Urinary bladder (tissue), 4 donors: ENCODE measurements at places on chromosomes 13 and 19.
A peak's percentile ranks its signal among the peaks of the same experiment; 100 is the strongest.

DNA sequence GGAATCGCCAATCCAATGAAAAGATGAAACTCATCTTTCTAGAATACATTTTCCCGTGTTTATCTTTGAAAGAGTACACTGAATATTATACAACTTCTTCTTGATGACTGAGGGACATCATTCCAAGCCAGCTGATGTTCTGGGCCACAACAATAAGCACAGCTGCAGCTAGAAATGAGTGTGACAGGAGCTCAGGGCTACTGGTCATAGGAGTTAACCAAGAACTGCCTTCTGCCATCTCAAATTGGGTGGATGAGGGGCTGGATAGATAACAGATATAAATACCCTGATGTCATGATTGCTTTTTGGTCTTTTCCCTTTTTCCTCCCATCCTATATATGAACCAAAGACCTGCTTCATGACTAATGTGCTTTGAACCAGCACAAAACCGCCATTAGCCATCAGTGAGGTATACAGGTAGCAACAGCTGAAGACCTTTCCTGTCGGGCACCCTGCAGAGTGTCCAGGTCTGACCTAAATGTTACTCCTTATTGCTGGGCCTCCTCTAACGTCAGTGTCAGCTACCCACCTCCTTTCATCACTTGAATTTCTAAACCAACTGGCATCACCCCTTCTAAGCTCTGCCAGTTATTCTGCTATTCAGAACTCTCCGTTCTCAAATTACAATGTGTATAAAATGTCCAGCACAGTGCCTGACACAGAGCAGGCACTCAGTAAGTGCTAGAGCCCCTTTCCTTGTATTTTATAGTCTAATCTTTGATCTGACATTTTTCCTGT is 178.2 kb downstream of the ENOX1 start:
- DNase-seq = no peak

DNA sequence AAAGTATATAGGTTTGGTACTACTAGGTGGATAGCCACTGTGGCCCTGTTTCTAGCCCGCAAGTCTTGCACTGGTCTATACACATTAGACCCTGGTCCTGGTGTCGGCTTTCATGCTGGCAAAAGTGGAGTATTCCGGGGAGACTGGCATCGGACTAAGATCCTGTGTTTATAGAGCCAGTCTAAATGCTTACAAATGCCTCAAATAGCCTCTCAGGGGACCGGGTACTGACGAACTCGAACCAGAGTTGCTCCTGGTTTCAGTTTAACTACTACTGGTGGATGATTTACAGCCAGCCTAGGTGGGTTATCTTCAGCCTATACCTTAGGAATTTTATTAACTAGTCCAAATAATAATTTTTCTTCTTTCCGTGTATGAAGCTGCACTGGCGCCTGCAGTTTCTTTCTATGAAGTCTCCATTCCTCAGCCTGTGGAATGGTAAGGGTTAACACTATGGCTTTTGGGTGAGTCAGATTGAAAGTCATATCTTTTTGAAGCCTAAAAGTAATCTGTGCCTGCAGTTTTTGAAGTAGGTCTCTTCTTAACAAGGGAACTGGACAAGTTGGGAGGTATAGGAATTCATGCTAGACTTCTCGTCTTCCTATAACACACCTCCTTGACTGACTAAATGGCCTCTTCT is 51.3 kb downstream of the OR10H4 start:
- no peak for DNase-seq

DNA sequence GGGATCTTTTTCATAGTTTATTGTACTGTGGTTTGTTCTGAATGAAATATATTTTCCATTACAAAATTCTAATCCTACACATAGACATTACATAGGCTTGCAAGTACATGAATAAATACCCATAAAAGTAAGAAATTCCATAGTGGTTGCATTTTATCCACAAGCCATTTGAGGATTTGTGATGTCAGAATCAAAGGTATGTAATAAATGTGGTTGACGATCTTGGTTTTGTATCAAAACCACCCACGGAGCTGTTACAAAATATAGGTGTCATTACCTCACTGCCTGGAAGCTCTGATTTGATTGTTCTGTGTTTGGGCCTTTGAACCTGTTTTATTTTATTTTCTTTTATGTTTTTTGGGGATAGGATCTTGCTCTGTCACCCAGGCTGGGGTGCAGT is 125.1 kb downstream of the NALCN start:
- DNase-seq = no peak

GRCh38 chr13:87287721-87288120 is 383.4 kb upstream of the SLITRK5 start:
- no peak for DNase-seq

- DNase-seq = no peak
These were observed 13.1 kb downstream of the DNM2 start for GRCh38 chr19:10730932-10731331.

- no peak for DNase-seq
These were observed 25.2 kb upstream of the KCTD4 start for GRCh38 chr13:45226024-45226423.

DNA sequence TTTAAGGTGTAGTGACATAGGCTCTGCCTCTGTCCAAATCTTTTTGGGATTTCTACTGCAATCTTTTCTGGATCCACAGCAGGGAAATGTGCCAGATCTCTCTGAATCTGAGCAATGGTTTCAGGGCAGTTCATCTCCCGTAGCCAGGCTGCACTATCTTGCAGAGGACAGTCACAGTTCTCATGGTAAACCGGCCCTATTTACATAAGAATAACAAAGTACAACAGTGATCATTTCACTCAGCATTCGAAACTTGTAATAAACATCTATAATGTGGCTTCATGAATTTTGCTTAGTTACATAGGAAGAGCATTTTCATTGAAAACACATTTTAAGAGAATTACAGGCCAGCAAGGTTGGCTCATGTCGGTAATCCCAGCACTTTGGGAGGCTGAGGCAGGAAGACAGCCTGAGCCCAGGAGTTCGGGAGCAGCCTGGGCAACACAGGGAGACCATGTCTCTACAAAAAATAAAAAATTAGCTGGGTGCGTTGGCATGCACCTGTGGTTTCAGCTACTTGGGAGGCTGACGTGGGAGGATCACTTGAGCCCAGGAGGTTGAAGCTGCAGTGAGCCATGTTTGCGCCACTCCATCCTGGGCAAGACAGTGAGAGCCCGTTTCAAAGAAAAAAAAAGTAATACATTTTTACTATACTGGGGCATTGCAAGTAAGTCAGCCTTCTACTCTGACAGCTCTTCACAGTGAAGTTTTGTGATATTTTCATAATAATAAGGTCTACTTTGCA is 5.0 kb downstream of the POGLUT2 start:
- DNase-seq = no peak

GRCh38 chr13:46552889-46553520 is at the start of gene LRCH1:
Gene LRCH1 (plus strand): TSS chr13:46553170. CDS start chr13:46553397, 227 bp downstream.
- peak; percentile 79 for DNase-seq

- DNase-seq = no peak
These were observed 5.5 kb downstream of the BRSK1 start for GRCh38 chr19:55289117-55289796.

DNA sequence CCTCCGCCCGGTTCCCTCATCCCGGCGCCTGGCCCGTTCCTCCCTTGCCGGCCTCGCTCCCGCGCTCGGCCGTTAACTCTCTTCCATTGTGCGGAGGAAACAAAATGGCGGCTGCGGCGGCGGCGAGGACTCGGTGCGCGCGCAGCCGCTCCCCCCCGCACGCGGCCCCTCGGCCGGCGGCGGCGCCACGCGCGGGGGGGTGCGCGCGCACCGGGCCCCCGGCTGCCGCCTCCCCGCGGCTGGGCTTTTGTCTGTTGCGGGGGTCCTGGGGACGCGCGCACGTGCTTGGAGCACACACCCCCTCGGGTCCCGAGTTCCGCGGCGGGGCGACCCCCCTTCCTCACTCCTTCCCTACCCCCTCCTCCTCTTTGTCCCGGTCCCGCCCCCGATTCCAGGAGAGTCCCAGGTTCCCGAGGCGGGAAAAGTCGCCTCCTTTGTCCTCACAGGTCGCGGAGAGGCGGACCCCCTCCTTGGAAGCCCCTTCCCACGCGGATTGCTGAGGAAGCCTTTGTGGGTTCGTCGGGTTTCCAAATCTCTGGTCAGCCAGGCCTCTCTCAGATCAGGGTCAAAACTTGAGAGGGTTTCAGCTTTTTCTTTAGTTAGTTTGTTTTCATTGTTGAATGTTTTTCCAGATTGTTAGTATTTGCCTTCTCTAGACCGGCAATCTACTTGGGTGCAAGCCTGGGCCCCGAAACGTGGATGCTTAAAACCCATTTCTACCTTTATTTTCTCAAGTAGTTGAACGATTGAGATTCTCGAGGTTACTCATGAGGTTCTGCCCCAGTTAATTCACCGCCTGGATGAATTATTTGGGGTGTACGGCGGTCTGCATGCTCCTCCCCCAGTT is 687 bp downstream of the ILF3 start:
- no peak for DNase-seq

- DNase-seq = no peak
These were observed 41.5 kb upstream of the C13orf46 start for GRCh38 chr13:114015111-114015968.

DNA sequence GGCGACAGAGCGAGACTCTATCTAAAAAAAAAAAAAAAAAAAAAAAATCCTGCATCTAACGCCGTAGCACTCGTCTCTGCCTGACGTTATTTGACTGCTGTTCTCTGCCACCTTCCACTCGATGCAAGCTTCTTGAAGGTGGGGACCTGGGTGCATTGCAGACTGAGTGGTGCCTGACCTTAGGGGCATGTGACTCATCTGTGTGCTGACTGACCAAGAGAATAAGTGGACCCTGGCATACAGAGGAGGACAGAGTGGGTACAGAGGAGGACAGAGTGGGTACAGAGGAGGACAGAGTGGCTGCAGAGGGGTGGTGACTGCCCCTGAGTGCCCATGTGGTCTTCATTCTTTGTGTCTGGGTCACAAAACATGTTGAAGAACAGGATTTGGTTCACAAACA is 7.6 kb downstream of the WTIP start:
- DNase-seq = no peak

DNA sequence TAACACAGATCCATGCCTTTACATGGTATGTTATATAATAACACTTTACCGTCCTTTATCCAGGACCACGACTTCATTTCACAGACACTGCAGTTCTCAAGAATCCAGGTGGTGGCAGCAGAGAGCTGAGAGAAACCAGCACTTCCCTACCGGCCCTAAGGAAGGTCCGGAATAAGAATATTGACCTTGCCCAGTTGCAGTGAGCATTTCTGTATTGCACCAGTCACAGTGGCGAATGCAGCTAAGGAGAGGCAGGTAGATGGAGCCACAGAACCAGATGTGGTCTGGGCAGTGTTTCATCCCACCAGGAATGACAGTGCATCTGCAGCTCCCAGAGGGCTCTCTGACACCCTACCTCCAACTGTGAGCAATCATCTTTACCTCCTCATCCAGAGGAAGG is 44.6 kb downstream of the ZNF787 start:
- no peak for DNase-seq

- DNase-seq = no peak
These were observed 614 bp downstream of the FXYD3 start for GRCh38 chr19:35116072-35116801.

DNA sequence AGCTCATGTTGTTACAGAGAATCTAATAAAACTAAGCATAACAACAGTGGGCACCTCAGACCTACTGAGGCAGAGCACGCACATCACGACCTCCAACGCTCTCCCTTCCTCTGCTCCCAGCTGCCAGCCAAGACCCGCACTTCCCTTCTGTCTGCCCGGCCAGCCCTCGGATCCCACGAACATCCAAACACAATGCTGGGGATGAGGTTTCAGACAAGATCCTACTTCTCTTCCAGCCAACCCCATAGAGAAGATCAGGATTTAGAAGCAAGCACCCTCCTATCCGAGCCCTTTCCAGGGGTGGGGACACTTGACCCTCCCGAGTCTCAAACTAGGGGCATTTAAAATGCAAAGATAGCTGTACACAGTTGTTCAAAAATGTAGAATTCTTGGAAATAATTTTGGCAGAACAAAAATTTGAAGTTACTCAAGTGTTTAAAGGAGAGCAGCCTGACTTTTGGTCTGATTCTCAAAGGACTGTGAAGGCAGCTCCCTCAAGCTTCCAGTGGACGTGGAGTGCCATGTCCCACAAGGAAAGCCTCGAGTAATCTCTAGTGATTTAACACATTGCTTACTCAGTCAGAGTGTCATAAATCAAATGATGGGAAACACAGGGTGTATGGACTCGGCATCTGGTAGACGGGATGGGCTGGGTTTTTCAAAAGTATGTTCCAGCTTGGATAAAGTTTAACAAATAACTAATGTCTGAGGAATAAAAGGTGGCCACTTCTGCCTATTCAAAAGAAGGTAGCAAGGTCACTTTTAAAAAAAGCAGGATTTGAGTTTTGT is 32.8 kb downstream of the ANKRD10 start:
- DNase-seq = no peak

GRCh38 chr13:97344265-97345175 is 89.4 kb upstream of the RAP2A start:
- DNase-seq = peak; percentile 54

DNA sequence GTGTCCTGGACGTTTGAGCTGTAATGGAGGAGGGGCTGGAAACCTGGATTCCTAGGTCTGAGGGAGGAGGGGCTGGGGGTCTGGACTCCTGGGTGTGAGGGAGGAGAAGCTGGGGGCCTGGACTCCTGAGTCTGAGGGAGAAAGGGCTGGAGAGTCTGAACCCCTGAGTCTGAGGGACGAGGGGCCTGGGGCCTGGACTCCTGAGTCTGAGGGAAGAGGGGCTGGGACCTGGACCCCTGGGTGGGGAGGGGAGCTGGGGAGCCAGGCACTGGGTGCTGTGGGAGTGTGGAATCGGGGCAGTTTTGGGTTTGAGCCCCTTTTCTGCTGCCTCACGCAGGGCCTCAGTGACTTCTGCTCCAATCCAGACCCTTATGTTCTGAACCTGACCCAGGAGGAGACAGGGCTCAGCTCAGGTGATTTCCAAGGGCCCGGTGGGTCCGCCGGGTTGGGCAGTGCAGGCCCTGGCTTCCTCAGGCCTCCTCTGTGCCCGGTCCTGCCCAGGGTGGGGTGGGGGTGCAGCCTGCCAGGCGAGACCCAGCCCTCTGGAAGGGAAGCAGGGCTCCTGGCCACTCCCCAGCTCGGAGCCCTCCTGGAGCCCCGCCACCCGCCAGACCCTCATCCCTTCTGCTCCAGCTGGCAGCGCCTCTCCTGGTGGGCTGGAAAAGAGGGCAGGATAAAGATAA is 14.4 kb downstream of the TTYH1 start:
- DNase-seq = no peak

DNA sequence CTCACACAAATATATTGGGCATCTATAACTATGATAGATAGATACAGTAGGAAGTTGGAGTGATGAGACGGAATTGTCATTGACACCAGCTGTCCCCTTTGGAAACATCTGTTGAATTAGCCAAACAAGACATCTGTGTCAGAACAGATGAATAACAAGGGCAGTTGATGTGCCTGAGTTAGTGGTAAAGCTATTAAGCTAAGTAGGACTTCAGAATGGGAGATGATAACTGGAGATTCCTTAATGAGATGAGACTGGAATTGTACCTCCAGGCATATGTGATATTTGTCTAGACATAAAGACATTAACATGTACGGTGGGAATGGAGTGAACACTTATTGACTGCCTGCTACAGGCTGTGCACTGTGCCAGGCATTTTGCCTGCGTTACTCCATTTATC is 78.7 kb downstream of the MBNL2 start:
- DNase-seq = no peak

DNA sequence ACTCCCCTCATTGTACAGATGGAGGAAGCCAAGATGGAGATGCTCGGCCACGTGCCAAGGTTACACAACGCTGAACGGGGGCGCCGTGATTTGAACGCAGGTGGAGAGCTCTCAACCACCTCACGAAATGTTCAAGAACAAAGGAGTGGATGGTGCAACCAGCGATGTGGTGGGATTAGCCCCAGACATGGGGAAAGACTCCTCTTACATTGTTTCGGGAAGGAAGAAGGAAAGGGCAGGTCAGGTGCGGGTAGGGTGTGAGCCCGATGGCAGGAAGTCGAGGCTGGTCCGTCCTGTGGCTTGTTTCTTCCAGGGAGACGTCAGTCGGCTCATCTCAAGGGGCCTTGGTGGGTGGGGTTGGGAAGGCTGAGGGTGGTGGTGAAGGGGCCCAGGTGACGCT is 7.1 kb upstream of the KLK14 start:
- DNase-seq = no peak
